ENCODE measurements at places on chromosomes 6 and 20.

DNA sequence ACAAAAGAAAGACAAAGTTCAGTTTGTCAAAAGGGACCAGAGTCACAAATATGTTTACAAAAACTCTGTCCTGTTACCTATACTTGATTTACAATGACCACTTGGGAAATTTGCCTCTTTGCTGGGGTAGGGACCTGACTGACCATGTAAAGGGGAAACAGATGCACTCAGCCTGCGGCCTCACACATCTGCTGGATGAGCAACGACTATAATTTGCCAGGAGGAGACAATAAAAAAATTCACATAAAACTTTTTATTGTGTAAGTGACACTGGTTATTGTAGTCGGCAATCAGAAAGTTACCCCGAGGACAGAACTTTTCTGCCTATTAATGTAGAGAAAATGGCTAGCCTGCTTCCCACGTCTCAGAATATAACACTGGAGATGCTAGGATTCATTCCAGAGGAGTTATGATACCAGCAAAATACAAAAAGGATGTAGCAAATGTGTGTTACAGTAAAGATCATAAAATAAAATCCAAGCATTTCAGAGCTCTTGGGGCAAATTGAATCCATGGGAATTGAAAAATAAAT lies 415.4 kb upstream of the SPTLC3 start:
- no peak for DNase-seq

DNA sequence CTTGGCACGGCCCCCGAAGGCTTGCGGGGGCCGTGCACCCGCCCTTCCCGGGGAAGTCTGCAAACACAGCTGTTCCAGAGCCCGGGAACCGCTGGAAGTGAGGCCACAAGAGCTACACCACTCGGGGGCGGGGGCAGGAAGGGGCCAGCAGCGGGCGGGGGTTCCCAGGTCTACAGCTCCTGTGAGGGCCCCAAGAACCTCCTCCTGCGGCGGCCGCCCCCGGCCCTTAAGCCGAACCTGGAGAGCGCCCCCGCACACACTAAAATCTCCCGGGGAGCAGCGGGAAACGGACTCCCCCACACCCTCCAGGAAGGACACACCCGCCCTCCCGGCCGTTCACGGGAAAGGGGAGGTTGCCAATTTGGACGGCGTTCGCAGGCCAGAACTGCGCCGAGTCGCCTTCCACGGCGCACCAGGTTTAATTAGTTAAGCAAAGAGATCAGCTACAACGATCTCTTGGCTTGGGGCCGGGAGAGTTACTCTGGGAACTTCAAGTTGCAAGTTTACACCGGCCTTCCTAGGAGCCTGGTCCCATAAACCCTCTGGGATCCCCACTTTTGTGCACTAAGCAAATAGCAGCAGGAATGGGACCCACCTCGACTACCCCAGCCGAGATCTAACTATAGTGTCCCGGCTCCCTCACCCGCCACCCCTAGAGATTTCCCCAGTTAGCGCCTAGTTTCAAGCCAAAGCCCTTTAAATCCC lies 1.7 kb downstream of the JAG1 start:
- DNase-seq, result no peak

- no peak for DNase-seq
These were observed 12.2 kb downstream of the ALDH5A1 start for GRCh38 chr6:24506814-24507520.

DNA sequence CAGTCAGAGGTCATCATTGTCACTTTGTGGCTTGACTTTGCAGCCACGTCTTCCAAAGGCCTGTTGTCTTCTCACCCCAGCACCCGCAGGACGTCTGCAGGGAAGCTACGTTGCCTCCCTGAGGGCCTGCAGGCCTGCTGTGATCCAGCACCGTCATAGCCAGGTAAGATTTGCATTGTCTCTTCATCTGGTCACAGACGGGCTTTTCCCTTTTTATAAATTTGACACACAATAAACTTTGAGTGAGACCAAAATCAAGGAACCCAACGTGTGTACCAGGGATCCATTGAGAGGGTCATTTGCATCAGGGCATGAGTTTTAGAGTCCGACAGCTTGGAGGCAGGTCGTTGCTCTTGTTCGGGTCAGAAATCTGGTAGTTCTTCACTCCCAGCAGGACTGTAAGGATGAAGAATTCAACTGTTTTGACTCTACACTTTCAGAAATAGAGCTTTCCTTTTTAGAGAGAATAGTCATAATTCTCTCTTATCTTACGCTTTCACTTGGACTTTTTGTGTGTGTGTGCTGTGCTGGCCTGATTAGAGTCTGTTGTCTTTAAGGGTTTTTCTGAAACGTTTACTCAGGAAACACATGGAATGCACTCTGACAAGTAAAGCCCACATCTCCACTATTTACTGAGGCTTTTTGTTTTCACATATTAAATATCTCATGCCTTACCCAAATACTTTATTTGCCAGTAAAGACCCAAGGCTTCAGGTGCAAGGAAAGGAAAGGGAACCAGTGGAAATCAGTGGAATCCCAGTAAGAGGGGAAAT lies 177.2 kb upstream of the TAB2 start:
- peak; percentile 61 for DNase-seq

DNA sequence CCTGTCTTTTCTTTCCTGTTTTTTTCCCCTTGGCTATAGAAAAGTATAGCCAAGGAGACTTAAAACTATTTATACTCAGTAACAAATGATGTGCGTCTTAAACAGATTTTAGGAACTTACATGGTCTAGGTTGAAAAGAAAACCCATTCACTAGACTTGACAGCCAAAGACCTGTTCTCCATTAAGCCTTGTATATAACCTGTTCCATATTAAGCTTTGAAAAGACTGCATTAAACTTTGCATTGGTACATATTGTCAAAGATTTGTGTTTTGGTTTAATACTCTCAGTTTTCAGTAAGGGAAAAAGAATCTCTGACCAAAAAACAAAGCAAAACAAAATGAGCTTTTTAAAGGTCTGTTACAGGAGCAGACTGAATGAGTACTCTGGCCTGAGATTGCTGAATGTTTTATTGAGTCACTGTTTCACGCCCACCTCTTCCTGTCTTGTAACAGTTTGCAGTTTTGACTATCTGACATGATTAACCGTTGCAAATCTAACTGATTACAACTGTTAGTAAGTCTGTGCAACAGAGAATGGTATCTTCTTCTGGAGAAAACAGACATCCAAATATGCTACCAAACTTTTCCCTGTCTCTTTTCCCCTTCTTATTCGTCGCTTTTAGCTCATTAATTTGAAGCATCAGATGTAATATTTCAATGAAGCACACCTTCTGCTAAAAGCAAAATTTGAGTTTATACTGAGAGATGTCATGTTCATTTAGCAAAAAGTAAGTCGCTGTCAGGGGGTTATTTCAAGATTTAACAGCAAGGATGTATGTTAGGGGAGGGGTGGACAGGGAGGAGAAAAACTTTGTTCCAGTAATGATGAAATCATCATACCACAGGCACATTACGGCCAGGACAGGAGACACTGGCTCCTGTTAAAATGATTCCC lies 59.1 kb upstream of the SUPT3H start:
- DNase-seq, result no peak

- DNase-seq, result no peak
These were observed 4.4 kb downstream of the MYLK2 start for GRCh38 chr20:31823360-31824124.

DNA sequence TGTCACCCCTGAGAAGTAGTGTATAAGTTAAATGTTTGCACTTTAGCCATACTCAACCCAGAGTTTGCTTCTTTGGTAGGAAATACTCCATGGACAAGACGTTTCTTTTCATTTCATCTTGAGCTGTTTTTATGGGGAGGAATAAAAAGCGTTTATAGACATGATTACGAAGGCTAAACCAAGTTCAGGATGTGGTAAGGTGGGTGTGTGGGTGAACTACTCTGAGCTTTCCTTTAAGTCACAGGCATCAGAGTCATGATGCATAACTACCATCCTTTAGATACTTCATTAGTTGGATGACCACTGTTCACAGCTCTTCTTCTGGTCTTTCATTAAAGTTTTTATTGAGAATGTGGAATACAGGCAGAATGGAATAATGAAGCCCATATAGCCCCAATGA lies 48.9 kb downstream of the EBF4 start:
- DNase-seq, result peak; percentile 79

DNA sequence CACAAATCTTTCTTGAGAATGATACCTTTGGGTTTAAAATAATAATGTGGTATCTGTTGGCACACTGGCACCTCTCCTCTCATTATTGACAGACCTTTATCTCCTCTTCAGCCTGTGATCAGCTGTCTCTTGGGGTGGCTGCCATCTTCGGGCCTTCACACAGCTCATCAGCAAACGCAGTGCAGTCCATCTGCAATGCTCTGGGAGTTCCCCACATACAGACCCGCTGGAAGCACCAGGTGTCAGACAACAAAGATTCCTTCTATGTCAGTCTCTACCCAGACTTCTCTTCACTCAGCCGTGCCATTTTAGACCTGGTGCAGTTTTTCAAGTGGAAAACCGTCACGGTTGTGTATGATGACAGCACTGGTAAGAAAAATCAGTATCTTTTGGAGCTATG lies 232.8 kb downstream of the GRIK2 start:
- no peak for DNase-seq

DNA sequence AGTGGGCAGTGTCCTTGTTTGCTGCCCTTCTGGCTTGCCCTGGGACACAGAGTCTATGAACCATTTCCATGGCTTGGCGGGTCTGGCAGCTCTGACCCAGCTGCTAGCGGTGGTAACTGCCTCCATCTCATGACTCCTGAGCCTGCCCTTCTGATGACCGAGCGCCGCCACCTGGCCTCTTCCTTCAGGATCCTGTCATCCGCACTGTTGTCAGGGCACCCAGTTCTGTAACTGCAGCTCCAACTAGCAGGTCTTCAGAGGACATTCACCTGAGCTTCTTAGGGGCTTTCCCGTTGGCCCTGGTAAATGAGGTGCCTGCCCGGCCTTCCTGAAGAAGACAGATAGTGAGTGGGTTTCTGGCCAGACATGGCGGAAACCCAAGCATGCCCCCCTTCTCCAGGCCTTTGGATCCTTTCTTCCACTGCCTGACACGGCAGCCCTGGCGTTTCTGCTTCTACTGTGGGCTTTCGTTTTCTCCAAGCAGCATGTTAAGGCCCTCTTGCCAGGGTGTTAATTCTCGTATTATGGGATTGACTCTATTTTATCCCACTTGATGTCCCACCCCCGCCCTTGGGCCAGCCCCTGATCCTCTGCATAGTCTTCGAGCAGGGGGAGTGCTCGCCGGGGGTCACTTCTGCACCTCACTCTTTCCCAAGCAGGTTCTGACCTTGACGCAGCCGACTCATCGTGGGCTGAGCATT lies 24.7 kb downstream of the PACSIN1 start:
- DNase-seq, result no peak

GRCh38 chr20:16692442-16692841 lies 37.4 kb upstream of the SNRPB2 start:
- no peak for DNase-seq

DNA sequence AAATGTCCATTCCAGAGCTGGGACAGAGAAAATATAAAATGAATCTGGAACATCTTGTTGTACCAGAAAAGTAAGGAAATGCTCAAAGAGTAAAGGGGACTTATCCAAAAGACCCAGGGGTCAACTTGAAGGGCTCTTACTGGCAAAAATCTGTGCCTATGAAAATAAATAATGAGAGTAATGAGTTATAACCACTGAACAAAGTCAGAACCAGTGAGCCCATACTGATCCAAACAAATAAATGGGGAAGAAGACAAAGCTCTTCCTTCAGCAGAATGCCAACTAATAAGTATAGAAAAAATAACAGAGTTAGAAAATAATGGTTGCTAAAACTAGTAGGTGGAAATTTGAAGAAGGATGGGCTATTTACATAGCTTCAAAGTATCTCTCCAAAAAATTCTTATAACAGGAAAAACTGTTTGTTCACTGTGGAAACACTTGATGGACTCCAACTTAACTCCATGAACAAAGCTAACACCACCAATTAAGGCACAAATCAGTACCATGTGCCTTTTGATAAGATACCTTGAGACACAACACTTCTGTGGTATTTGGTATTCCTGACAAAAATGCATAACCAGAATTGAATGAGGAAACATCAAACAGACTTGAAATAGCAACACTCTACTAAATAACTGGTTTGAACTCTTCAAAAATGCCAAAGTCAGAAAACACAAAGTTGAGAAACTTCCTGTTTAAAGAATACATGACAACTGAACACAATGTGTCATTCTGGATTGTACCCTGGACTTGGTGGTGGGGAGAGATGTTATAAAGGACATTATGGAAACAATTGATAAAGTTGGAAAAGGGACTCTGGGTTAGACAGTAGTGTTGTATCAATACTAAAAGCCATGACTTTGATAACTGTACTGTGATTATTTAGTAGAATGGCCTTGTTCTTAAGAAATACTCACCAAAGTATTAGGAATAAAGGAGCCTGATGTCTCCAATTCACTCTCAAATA lies 197.5 kb downstream of the ISM1 start:
- no peak for DNase-seq

GRCh38 chr20:63858393-63859165 lies 2.7 kb upstream of the ABHD16B start:
- no peak for DNase-seq

DNA sequence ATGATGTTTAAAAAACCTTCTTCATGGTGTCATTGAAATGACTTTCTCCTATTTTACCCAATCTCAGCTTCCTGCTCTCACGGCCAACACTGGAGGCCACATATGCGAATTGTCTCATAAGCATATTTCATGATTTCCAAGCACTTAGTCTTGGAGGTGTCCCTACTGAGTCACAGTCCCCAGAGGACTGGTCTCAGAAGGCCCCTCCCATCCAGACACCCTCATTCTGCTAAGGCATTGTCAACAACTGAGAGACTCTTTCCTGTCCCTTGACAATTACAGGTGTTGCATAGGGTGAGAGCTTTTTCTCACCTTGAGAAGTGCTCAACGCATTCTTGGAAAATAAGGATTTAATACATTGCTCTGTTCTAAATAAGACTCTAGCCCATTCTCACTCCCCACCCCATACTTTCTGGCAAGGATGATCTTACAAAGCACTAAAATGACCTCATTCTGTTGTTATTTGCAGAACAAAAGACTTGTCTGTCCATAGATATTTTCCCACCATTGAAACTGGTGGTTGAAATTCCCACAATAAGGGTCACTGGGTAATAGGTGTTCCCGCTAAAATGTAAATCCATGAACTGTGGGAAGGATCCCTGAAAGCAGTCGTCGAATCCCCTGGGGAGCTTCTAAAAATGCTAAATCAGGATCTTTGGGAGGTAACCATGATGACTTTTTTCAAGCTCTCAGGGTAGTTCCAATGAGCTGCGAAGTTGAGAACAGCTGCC lies 32.3 kb upstream of the SLC22A23 start:
- DNase-seq, result no peak
